NCI-H345 (cell line): ENCODE measurements at places on chromosomes 6 and 20.
A peak's percentile ranks its signal among the peaks of the same experiment; 100 is the strongest.

- DNase-seq, result no peak
Measured at GRCh38 chr6:82217018-82217586, 30.4 kb downstream of the IBTK start.

DNA sequence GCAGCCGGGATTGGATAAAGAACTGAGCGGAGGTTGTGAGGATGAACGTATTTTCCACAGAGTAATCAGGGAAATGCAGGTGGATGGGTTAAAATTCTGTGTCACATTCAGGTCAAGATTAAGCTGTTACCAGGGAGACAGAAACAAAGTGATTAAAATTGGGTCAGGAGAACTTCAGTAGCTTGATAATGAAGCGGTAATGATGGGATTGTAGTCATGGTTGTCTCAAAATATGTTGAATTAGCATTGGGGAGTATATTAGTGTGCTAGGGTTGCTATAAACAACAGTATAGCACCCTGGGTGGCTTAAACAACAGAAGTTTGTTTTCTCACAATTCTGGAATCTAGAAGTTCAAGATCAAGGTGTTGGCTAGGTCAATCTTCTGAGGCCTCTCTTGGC is 155.5 kb downstream of the GJA1 start:
- no peak for DNase-seq

- DNase-seq, result no peak
Measured at GRCh38 chr20:43292222-43292621, 102.5 kb upstream of the PTPRT start.

DNA sequence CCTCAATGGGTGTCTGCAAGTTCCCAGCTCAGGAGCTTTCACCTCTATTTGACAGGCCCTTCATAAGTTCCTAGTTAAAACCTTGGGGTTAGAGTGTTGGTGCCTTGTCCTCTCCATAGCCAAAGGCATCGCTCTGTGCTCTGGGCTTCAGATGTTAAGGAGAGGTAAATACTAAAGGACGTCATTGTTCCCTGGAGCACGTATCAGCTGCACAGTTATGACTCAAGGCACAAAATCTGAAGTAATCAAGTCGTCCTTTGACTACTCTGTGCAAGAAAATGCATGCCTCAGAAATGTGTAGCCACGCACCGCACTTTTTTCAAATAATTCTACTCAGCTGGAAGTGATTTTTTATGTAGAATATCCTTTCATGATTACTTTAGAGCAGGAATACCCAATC is 240.8 kb upstream of the QKI start:
- DNase-seq, result no peak

DNA sequence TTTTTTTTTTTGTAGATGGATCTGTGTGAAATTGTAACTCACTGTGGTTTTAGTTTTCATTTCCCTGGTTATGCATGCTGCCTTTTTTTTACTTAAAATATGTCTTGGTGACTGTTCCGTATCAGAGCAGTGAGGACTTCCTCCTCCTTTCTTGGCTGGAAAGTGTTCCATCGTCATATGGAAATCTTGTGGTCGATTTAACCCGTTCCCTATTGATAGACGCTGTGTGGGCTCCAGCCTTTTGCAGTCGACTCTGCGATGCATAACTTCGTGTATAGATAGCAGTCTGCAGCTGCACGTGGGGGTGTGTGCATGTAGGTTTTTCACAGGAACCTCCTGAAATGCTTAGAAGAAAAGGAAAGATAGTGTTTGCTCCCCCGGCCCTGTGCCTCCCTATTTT is 28.1 kb upstream of the PNPLA1 start:
- no peak for DNase-seq

DNA sequence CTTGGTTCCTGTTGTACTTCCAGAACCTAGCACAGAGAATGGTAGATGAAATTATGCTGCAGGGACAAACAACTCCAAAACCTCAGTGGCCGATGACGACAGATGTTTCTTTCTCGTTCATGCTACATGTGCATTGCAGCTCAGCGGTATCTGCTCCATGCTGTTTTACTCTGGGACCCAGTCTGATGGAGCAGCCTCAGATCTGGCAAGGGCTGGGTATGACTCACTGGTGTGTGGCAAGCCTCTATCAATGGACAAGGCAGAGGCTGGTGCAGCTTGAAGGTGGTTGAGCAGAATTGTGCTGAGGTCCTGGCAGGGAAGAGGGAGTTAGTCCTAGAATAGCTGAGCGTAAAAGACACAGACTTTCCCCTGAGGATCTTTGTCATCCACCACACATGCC is 10.3 kb upstream of the BLCAP start:
- DNase-seq, result no peak

DNA sequence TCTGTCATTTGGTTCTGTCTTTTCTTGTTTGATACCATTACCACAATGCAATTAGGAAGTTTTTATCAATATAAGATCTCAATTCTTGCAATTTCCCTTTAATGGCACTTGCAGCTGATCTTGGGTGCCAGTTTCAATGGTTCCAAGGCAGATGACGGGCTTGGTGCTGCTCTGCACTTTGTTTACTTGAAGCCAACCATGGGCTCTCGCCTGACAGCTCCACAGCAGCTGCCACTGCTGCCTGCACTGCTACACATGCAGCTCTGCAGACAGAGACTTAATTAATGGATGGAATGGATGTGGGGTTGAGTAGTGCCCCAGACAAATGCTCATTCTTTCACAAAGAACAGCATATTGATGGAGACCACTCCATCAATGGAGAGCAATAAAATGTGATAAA is 1024.3 kb upstream of the EPHA7 start:
- no peak for DNase-seq

DNA sequence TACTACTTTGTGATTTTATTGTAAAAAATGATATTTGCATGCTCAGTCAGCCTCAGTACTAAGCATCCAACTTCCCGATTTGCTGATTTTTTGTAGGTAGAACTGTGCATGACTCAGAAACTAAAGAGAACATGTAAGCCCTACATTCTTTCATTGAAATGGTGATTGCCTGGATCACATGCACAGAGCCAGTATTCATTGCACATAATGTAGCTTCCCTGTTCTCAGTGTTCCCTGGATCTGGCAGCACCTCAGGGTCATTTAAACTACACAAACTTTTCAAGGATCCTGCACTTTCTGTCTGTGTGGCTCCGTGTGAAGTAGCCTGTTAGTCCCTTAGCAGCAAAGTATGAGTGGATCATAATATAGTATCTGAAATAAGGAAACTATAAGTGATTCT is 422.9 kb upstream of the AGPAT4 start:
- no peak for DNase-seq

GRCh38 chr6:154511791-154512190 is 1.3 kb upstream of the CNKSR3 start:
- peak; percentile 56 for DNase-seq

GRCh38 chr6:22612236-22612635 is 42.9 kb downstream of the HDGFL1 start:
- DNase-seq, result no peak

- no peak for DNase-seq
Measured at GRCh38 chr6:79225717-79226599, 8.5 kb downstream of the HMGN3 start.

- DNase-seq, result no peak
Measured at GRCh38 chr6:159084493-159085091, 39.8 kb upstream of the TAGAP start.

GRCh38 chr6:156344491-156344890 is 432.7 kb upstream of the ARID1B start:
- DNase-seq, result no peak

DNA sequence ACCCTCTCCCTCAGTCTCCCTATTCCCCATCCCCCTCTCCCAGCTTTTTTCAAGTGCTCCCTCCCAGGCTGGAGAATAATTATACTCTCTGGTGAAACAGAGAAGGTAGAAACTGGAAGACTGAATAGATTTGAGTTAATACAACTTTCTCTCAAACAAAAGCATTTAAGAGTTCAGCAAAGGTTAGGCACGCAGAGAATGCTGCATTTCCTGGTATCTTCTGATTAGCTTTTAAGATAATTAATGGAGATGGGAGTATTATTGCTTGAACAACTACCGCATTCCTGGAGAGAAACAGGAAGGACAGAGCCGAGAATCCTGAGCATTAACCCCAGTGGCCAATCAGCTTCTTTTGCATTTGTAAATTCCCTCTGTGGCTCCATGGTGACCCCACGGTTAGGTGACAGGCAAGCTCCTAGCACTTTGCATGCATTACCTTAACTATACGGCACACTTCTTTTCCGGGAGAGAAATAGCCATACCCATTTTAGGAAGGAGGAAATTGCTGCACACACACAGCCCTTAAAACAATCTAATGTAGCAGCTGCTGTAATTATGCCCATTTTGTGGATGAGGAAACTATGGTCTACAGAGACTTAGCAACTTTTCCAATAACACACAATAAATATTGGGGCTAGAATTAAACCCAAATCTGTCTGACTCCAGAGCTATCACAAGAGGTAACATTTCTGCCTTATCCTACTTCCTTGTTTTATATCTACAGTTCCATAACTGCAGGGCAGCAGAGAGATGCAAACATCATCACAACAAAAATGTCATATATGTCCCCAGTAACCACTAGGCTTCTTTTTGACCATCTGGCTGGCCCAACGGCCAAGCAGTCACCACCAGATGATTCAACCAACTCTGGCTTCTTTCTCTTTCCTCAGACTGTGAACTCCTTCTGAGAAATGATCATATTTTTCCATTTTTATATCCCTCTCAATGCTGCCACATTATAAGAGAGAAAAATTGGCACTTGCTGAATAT is 169.9 kb downstream of the CD24 start:
- no peak for DNase-seq

DNA sequence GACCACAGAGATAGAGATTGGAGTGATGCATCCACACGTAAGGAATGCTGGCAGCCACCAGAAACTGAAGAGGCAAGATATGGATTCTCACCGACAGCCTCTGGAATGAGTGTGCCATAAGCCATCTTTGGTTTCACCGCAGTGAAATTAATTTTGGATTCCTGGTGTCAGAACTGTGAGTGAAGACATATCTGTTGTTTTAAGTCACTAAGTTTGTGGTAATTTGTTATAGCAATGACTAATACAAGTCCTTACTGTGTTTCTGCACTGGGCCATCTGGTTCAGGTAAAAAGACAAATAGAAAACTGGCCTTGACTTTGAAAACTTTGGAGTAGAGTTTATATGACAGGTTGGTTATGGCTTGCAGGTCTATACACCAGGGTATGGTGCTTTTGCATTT is 261.9 kb downstream of the PHF3 start:
- DNase-seq, result no peak

GRCh38 chr6:14472986-14473337 is 355.4 kb downstream of the CD83 start:
- no peak for DNase-seq

DNA sequence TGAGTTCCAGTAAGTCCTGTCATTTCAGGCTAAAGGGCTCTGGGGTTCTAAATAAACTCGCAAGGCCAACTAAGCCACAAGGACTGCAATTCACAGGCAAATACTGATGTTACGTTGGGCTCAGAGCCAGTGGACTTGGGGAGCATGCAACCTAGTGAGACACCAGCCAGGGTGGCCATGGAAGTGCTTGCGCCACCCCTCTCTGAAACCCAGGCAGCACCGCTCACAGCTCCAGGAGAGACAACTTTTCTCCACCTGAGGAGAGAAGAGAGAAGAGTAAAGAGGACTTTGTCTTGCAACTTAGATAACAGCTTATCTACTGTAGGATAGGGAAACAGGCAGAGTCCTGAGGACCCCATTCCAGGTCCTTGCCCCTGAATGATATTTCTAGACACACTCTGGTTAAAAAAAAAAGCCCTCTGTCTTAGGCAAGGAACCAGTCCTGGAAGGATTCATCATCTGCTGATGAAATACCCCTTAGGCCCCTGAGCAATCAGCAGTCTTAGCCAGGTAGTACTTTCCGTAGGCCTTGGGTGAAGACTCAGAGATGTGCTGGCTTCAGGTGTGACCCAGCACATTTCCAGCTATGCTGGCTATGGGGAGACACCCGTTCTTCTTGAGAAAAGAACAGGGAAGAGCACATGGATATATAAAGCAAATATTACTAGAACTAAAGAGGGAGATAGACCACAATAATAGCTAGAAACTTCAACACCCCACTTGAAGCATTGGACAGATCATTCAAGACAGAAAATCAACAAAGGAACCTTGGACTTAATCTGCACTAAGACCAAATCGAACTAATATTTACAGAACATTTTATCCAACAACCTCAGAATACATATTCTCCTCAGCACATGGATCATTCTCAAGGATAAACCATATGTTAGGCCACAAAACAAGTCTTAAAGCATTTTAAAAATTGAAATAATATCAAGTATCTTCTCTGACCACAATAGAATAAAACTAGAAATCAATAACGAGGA is 31.5 kb upstream of the TBC1D32 start:
- no peak for DNase-seq

DNA sequence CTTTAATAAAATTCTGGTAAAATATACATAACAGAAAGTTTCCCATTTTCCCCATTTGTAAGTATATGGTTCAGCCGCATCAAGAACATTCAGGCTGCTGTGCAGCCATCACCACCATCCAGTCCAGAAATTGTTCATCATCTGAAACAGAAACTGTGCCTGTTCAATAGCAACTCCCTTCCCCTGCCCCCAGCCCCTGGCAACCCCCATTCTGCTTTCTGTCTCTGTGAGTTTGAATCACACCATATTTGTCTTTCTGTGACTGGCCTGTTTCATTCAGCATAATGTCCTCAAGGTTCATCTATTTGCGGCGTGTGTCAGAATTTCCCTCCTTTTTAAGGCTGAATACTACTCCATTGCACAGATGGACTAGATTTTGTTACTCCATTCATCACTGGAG is 19.1 kb downstream of the VSTM2L start:
- no peak for DNase-seq

- DNase-seq, result no peak
Measured at GRCh38 chr6:17276766-17277165, 4.4 kb upstream of the RBM24 start.

GRCh38 chr20:38173237-38174156 is 8.4 kb upstream of the TGM2 start:
- no peak for DNase-seq

GRCh38 chr6:108106261-108106660 is 31.7 kb upstream of the OSTM1 start:
- no peak for DNase-seq

DNA sequence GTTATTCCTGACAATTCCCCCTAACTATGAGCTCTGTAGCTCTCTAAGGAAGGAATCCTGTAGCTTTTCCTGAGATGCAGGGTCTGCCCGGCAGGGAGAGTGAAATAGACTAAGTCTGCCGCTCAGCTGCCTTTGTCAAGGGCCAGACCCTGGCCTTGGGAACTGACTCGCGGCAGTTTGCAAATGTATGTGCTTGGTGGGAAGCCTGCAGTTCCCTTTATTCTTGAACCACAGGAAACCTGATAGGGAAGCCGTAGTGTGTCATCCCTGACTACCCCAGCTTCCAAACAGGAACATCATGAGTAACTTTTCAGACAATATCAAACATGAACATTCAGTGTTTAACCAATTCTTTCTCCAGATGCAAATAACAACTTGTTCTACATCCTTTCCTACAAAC is 78.7 kb upstream of the IFNGR1 start:
- DNase-seq, result peak; percentile 41

DNA sequence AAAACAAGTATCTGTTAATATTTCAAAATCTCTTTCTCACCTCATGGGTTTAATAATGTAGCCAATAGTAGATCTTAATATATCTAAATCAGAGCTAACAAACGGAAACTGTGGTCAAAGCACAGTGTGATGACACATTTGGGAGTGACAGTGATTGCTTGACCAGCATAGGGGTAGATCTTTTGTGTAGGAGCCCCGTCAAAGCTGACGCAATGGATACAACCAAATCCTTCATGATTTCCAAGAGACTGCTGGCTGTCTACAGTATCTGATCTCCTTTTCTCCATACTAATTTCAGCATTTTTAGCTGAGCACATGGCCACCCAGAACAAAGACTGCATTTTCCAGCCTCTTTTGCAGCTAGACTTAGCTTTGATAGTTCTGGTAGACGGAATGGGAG is 299.3 kb upstream of the ECI2 start:
- no peak for DNase-seq
